Substantia nigra (tissue), 51 donors: ENCODE measurements at places on chromosomes 12 and 14.

GRCh38 chr14:24258548-24259265 lies 4.3 kb downstream of the TGM1 start:
- no peak for DNase-seq

DNA sequence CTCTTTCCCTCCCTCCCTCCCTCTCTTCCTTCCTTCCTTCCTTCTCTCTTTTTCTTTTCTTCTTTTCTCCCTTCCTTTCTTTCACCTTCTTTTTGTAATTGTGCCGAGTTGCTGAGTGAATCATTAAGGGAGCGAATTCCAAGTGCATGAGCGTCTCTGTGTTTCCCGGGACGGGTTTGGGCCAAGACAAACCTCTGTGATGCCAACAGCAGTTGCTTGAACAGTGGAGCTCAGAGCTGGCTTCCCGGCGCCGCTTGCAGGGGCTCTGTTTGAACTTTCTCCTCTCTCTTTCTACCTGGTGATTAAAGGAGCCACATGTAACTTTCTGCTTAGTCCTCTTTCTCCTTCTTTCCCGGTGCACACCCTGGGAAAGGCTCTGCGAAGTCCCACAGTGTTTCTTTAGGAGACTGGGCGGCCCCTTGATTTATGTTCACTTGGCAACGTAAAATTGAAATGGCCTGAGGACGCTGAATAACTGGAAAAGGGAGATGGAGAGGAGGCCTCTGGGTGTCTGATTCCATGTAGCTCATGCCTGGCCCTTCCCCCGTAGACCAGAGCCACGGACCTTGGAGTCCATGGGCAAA lies 33.7 kb upstream of the MAP1LC3B2 start:
- no peak for DNase-seq

DNA sequence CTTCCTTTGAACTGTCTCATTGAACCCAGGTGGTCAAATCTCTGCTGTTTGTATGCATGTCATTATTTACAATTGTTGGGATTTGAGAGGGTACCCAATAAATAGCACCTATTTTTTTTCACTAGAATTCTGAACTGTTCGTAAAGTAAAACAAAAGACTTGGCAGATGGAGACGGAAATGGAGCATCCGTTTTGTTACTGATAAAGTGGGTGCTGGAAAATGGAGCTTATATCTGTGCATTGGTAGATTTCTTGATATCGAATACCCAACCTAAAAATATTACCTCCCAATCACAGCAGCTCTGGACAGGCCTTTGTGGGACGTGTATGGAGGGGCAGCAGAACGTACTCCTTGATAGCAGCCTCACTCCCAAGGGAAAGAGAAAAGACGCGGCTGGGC lies 224.4 kb downstream of the C12orf75 start:
- no peak for DNase-seq

DNA sequence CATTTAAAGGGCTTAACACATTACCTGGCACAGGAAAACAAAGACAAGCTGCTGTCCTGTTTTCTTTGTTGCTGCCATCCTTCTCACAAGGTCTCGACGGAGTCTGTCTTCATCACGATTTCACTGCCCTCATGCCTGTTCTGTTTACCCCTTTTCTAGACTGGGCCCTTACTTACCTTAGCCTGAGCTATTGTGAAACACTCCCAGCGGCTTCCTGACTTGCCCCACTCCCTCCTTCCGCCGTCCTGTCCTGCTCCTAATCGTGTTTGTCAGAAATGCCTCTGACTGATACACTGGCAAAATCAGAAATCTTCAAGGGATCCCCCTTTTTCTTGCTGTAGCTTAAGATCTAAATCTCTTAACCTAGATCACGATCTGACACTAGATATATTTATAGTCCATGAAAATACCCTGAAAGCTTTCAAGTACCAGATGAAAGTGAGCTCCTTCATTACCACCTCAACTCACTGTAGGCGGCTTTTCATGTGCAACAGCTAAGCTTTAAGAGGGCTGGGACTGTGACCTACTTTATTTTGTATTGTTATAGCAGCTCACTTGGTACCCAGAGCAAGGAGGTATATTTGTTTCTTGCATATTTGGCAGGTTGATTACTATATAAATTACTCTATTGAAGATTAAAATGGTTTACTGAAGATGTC lies 32.1 kb downstream of the TECPR2 start:
- DNase-seq = no peak

- no peak for DNase-seq
Measured at GRCh38 chr12:119672194-119672593, 4.3 kb downstream of the PRKAB1 start.
